ENCODE measurements at places on chromosomes 7 and 10.

DNA sequence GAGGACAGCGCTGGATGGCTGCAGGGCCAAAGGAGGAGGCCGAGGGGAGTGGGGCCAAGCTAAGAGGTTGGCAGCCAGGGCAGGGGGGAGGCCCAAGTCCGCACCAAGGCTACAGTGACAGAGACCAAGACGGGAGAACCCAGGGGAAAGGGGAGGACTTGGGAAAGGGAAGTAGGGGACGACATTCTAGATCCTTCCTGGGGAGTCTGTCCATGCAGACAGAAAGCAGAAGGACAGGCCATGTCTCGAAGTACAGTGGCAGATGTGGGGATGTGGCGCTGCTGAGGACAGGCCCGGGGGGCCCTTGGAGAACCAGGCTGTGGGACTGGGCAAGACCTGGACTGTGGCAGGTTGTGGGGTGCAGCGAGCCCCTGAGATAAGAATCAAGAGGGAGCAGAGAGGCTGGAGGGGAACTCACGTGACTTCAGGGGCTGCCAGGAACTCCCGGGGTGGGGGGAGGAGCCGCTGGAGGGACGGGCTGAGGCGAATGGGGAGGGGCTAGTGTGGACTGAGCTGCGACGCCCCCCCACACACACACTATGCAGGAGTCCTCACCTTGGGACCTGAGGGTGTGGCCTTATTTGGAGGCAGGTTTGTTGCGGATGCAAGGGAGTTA is 68.5 kb upstream of the TNRC18 start:
- DNase-seq = no peak

DNA sequence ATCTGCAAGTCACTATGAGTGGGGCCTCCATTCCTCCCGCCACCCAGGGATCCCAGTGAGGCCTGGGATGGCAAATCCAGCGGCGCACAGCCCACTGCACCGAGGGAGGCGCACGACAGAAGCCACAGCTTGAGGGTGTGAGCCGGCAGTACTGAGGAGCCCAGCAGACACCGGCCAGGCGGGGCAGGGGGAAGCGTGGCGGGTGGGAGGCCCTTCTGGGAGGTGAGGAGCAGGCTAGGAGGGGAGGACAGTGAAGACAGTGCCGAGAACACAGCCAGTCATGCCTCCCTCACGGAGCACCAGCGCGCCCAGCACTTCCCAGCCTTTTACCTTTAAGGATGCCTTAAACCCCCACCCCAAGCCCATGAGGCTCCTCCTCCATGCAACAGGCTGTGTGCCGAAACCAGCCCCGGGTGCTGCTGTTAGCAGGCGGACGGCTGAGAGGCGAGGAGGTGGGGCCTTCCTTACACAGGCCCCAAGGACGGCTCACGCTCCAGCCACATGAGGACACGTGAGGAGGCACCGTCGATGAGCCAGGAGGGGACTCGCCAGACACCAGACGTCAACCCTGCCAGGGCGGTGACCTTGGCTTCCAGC is 258.5 kb downstream of the PTPRN2 start:
- no peak for DNase-seq

DNA sequence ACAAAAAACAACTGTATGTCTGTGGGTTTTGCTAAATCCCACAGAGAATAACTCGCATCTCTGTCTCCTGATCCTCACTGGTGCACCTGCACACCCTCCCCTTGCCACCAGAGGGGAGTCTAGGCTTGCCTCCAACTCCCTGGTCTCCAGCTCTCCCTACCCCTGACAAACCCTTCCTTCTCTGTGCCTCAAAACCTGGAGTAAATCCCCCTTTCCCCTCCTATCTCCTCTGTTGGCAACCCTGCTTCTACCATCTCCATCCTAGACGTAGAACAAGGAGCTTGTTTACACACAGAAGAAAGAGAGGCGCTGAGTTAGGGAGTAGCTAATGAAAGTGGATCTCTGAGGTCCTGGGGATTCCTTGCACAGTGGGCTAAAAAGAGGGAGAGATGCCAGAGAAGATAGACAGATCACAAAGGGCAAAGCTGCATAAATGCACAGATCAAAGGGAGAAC is 6.0 kb downstream of the MBLAC1 start:
- DNase-seq = peak; percentile 38

DNA sequence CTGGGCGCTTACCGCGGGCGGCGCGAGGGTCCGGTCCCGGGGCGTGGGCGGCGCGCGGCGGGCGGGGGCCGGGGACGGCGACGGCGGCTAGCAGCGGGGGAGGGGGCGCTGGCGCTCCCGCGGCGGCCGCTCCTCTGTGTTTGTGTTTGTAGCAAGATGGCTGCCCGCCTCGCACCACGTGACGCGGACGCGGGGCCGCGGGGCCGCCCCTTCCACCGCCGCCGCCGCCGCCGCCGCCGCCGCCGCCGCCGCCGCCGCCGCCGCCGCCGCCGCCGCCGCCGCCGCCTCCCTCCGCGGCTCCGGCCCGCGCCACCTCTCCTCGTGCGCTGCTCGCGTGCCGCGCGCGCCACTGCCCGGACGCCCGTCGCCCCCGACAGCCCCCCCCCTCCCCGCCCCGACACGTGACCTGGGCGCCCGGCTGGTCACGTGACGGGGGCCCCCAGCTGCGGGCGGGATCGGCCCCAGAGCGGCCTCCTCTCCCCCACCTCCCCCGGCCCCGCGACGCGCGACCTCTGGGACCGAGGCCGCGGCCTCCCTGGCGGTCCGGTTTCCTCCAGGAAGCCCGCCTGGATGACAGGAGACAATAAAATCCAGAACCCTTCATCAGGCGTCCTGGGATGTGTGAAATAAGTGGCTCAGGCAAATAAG is at the start of gene GIGYF1:
Gene GIGYF1 (minus strand): TSS at position 153 of the 648 bp plus-strand sequence. CDS start 6,012 bp downstream, outside the sequence.
- no peak for DNase-seq

DNA sequence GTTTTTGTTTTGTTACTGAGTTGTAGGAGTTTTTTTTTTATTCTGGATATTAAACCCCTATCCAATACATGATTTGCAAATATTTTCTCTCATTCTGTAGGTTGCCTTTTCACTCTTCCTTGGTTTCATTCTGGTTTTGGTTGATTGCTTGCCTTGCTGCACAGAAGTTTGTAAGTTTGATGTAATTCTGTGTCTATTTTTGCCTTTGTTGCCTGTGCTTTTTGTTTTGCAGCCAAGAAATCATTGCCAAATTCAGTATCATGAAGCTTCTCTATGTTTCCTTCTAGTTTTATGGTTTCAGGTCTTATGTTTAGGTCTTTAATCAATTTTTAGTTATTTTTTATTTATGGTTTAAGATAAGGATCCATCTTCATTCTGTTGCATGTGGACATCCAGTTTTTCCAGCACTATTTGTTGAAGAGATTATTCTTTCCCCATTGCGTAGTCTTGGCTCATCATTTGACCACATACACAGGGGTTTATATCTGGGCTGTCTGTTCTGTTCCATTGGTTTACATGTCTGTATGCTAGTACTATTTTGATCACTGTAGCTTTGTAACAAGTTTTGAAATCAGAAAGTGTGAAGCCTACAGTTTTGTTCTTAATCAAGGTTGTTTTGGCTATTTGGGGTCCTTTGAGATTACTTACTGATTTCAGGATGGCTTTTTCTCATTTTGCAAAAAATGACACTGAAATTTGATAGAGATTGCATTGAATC is 26.4 kb downstream of the BMPR1A start:
- no peak for DNase-seq

DNA sequence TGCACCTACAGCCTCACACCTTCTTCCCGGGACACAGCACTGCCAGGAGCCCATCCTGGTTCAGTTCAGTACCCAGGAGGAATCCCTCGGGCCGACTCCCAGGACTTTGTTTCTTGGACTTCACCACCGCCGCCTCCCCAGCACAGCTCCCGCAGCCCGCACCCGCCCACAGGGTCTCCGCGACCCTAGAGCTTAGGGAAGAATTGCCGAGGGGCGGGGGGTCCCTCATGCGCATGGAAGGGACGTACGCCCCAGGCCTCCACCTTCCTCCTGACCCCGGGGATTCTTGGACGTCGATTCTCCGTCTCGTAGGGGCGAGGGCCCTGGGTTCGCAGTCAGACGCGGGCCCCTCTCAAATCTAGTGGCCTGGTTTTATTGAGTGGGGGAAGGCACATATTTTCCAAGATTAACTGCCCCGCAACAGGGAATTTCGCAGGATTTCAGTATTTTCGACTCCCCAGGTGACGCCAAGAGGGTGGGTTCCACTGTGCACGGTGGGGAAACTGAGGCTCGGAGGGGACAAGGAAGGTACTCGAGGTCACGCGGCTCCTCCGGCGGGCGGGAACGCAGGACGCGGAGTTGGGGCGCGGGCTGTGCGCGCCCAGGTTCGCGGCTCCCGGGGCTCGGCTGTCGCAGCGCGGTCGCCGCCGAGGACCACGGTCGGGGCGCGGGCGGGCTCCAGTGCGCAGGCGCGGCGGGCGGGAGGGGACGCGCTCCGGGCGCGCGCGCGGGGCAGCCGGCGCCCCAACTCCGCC is at the start of gene ADCY1:
Gene ADCY1 (plus strand): TSS at position 708 of the 755 bp plus-strand sequence. CDS start 176 bp downstream, outside the sequence.
- no peak for DNase-seq

DNA sequence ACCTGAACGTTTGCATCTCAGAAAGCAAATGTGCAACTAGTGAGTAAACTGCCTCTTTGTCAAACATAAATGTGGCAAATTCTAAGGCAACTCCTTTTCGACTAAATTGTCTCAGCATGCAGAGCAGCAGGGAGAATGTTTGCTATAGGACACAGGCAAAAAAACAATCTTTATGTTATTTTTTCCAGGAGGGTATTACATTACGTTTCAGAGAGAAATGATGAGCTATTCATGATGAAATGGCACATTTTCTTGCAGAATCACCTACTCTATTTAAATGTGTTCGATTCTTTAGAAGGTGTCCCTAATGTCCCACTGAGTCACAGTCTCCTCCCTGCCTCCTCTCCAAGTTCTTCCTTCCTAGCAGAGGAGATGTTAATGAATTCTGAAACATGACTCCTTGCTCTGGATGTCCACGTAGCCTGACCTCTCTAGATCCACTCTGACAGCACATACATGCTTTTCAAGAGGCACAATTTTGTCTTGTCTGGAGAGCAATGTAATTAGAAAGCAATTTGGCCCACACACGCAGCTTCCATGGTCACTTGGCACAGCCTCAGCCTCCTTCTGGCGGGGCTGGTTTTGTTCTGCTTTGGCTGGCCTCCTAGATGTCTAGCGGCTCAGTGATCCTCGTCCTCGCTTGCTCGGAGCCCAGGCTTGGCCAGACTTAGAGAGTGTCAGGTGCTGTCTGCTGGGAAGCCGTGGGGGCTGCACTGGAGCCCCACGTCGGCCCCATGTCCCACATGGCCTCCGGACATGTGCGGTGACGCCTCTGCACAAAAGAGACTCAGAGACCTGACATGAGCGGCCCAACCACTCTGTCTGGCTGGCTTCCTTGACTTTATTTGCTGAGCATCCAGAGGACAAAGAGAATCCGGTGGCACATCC is 125.7 kb upstream of the ZNF438 start:
- DNase-seq = no peak

DNA sequence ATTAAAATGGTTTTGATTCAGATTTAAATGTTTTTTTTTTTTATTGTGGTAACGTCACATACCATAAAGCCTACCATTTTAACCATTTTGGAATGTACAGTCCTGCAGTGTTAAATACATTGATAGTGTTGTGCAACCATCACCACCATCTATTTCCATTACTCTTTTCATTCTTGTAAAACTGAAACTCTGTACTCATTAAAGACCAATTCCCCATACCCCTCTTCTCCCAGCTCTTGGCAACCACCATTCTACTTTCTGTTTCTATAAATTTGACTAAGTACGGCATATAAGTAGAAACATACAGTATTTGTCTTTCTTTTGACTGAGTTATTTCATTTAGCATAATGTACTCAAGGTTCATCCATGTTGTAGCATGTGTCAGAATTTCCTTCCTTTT is 96.2 kb downstream of the EXOC4 start:
- DNase-seq = no peak

DNA sequence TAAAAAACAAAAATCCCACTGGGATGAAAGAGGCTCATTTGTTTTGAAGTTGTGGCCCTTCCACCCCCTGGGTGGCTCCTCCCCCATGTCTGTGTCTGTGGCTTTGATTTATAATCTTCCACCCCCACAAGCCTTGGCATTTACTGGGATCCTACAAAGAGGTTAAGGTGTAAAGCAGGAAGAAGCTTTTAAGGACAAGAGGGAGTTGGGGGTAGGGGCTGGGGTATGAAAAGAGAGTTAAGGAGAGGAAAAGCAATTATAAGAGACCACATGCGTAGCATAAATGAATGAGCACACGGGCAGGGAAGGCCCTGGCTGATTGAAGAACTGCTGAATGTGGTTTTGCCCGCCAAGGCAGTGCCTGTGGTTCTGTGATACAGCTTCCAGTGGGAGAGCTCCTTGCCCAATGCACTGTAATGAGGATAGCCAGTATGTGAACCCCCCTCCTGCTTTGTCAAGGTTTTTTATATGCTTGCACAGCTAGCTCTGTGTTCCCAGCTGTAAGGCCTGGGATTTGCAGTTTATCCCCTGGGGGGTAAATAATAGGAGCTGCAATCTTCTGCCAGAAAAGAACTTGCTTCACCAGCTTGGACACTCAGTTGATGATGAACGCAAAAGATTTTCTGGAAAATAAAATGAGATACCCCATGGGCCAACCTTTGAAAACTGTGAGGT is 34.7 kb upstream of the KMT2E start:
- no peak for DNase-seq

GRCh38 chr10:32105782-32106382 is 49.7 kb upstream of the KIF5B start:
- no peak for DNase-seq

DNA sequence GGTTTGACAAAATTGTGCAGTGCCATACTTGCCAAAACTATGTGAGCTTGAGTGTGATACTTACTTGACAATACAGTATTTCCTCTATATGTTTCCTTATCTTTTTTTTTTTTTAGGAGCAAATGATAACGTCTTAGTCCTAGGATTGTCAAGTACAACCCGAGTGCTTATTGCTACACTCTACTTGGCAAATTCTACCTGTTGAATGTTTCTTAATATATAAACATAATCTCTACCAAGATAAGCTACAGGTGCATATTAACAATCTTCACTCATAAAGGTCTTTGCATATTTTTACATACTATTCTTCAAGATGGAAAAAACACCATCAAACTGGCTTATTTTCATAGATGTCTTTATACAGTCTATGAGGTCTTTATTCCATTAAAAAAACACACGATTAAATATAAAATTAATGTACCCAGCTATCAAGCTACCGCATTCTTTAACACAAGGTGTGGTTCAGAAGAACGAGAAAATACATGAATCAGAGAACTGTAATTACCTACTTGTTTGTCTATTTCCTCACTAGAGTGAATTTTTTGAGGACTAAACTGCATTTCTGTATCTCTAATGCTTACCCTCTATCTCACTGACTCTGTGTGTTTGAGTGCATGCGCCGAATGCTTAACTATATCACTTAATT is 76.1 kb upstream of the PDSS1 start:
- DNase-seq = no peak

Measured in activated CD4-positive, alpha-beta T cell treated with anti-CD3 and anti-CD28 coated beads for 24 hours (primary cell).